Ureter (tissue), 1 donor: ENCODE measurements at places on chromosomes 4 and X. TPM values are rescaled to one million over a fixed set of nuclear protein-coding genes. Genes with fewer than 3 reads are reported as not detected.

GRCh38 chr4:26542991-26543390 is 40.9 kb upstream of the TBC1D19 start:
- no peak for DNase-seq

DNA sequence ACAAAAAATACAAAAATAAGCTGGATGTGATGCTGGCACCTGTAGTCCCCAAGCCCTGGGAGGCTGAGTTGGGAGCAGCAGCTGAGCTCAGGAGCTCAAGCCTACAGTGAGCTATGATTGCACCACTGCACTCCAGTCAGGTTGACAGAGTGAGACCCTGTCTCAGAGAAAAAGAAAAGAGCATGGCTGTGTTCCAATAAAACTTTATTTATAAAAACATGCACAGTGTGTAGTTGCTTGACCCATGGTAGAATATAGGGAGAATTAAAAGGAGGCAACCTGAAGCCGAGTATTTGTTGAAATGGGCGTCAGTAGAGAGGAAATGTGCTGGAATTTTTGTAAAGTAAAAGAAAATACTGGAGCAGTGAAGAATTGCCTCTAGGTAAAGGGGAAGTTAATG is 27.0 kb downstream of the GYG2 start:
- no peak for DNase-seq

DNA sequence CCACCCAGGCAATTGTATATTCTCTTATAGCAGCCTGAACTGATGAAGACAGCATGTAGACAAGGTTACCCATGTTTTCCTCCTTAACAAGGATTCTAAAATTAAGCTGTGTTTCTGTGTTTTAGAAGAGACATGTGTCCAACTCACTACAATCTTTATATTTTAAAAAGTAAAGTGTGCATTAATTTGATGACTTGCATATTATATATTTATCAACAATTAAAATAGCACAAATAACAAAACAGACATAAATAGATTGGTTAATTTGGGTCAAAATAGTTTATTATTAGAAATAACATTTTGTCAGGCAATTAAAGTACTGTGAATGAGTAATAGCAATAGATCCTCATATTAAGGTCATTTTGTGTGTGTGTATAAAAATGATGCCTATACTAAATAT is 357.1 kb downstream of the PDGFC start:
- no peak for DNase-seq

DNA sequence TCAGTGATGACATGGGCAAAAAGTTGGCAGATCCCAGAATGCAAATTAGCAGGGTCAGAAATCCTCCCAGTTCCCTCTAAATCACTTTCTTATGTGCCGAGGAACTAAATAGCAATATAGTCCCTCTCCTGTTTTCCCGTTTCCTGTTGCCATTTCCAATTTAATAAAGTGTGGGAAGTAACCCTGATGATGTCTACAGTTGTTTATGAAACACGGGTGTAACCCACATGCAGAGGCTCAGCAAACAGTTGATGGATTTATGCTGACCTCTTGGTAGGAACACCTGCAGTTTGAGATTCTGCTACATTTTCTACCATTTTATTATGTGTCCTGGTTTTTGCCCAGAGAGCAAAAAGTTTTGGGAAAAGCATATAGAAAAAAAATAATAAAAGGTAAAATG is 56.7 kb downstream of the FGFBP1 start:
- DNase-seq: no peak

DNA sequence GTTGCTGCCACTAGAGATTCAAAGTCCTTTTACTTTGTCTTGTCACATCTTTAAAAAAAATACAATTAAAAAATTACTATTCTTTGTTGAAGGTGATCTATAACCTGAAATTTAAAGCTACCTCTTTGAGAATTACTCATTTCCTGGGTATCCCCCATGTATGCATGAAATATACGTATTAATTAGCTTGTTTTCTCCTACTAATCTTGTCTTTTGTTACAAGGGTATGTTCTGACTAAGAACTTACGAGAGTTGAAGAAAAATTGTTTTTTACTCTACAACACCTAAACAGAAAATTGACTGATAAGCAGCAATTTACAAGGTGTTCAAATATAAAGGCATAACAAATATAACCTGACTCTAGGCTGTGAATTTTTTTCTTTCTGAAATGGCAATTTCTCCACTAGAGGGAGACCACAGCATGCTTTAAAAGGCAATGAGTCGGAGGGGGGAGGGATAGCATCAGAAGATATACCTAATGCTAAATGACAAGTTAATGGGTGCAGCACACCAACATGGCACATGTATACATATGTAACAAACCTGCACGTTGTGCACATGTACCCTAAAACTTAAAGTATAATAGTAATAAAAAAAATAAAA is 249.6 kb downstream of the OPHN1 start:
- no peak for DNase-seq

- DNase-seq: no peak
Observed at GRCh38 chr4:40283413-40283812, 51.7 kb upstream of the CHRNA9 start.

DNA sequence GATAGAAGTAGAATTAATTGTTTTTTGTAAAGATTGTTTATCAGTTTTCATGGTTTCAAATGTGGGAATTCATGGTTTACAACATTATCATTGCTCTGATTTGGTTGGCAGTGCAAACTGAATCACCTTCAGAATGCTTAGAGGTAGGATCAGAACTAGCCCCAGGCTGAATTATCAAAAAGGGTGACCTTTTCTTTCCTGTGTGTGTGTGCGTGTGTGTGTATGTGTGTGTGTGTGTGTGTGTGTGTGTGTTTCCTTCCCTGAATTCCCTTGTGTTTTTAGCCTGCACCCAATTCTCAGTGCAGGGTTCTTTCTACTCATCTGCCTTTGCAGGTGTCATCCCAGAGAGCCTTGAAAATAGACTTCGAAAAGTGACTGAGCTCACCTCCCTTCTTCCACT is 125.0 kb downstream of the BMPR1B start:
- no peak for DNase-seq

- no peak for DNase-seq
Observed at GRCh38 chr4:18321956-18322530, 300.5 kb upstream of the LCORL start.

DNA sequence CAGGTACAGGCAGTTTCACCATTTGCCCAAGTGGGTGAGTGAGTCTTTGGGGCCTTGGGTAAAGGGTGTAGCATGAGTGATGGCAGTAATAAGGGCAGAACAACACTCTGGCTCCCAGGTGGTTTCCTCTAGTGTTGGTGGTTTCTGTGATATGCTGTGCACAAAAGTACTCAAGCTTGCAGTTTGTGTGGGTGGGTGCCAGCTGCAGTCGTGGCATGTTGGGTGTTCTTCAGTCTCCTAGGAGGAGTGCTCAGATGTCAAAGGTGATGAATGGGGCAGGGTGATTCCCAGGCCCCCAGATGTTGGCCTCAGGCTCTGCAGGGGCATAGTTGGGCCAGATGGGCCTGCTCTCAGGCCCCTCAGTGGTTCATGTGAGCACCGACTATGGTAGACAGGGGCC is 166.1 kb upstream of the KLF8 start:
- DNase-seq: no peak

DNA sequence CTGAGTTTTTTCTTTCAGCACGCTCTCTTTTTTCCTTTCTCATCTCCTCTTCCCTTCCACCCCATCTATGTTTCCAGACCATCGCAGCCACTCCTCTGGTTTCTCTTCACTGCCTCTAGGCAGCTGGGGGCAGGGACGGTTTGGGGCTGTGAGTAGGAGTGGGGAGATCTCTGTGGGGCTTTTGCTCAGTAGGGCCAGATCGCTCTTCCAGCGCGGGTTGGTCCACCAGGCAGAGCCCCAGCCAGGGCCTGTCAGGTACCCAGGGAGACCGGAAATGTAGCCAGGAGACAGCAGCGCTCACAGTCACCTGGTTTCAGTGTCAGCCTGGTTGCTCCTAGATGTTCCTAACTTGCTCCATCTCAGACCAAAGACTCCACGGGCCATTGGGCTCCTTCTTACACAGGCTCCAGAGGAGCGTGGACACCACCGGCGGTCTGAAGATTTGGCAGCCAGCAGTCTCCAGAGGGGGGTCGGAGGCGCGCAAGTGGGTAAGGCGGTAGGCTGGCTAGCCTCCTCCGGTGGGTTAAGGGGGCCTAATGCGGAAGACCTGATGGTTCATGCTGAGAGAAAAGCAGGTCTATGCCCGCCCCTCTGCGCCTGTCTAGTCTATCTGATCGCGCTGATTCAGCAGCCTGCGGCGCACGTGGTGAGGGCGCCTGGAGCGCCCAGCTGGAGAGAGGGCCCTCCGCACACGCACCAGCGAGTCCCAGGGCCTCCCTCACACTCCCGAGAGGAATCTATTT is 1.8 kb downstream of the FGF5 start:
- no peak for DNase-seq

DNA sequence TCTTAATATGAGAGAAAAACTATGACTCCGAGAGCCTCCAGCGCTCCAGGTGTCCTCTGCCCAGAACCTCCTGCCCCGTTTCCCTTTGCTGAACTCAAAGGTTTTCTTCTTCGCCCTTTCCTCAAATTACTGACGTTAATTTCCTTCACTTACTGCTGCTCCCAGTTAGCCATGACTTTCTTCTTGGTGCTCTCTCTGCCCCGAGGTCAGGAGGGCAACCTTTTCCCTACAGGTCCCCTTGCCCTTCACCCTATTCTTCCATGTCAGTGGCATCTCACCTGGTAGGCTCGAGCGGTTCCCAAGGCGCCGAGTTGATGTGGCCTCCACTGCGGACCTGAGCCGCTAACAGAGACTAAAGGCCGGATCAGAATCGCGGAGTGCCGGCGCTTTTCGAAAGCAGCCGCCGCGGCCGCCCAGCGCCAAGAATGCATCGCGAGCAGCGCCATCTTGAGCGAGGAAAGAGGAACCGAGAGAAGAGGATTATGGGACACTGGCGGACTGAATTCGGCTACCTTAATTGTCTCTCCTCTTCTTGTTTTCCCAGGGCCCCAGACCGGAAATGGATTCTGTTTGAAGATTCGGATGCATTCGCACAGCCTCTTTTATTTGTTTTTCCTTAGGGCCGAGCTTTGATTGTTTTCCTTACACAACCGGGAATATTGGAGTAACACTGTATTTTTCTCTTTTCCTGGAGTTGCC is at the start of gene ABCB7:
TSS of gene ABCB7 (minus strand) at position 457 of the 699 bp plus-strand sequence. CDS start at position 446, 11 bp downstream.
- peak; percentile 59 for DNase-seq

GRCh38 chr4:185426960-185427688 is 1.4 kb upstream of the UFSP2 start:
- DNase-seq: no peak

- no peak for DNase-seq
Observed at GRCh38 chrX:41599507-41599906, 89.3 kb upstream of the GPR34 start.

DNA sequence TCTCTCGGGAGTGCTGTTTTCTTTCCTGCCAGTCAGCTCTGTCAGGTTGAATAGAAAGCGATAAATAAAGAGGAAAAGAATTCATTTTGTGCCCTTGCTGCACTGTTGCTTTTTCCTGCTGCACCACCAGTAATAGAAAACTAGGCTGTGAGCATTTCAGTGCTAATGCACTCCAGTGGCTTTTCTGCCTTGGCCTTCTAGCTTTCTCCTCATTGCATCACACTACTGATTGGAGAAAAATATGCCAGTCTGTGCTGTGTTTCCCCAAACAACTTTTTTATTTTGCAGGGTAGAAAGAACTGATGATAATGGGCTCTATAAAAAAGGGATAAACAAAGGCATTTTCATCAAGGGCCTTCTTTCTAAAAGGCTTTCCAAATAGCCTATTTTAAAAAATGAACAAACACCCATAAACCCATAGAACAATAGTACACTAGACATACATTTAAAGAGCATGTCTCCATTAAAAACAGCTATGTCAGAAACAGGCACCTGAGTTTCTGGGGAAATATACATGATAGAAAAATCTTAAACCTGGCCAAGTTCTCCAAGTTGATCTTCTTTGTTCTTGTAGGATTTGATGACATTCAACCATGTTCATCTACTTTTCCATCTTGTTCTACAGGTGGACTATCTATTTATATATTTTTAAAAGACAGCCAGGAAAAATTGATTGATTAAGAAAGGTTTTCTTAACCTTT is 86.3 kb downstream of the GPRIN3 start:
- no peak for DNase-seq

- DNase-seq: no peak
Observed at GRCh38 chrX:119247702-119248101, 11.6 kb downstream of the PGRMC1 start.

DNA sequence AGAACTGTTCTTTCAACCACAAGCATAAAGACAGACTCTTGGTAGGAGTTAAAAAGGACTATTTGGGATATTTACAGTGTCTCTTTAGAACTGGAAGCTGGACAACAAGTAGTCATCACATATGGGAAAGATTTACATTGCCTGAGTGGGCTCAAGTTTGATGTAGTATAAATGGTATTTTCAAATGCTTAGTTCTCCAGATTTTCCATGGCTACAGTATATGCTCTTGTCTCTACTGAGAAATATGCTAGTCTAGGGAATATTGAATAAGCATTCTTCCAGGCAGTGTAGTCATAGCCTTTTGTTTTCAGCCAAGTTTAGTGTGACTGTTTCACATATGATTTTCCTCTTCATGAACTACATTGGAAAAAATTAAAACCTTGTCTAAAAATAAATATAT is 315.6 kb downstream of the ARHGAP24 start:
- no peak for DNase-seq

DNA sequence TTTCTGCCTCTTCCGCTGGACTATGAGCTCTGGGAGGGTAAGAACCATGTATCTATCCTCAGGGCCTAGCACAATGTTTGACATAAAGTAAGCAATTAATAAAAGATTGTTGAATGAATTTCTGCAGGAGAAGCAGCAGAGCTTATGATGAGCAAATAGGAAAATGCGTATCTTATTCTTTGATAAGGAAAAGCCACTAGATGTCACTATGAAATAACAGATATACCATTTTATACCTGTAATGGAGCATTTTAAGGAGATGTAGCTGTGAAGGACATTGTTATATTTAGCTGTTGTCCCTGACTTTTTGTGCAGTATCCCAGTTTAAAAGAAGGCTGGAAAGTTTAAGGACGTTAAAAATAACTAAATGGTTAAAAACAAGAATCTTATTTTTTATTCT is 147.2 kb upstream of the MBNL3 start:
- DNase-seq: no peak

DNA sequence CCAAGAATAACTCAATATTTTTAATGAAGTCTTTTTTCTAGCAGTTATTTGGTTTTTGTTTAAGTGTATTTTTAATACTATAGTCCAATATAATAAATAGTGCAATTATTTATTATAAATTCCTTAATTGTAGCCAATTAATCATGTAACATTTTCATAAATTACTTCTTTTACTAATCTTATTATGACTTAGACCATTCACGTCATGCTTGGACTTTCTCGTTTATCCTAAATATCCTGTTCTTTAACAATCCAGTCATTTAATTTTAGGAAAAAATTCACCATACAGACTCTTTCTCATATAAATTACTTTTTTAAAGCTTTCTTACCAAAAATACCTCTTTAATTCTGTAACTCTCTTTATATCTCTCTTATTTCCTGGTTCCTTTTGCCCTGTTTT is 350.1 kb downstream of the AR start:
- DNase-seq: no peak

GRCh38 chrX:136694431-136695087 is 46.6 kb downstream of the CD40LG start:
- DNase-seq: no peak

- no peak for DNase-seq
Observed at GRCh38 chr4:64614276-64614675, 205.0 kb upstream of the TECRL start.

- no peak for DNase-seq
Observed at GRCh38 chr4:30867427-30867826, 147.3 kb downstream of the PCDH7 start.

Gene TLR10
- total RNA-seq: 0.10 TPM

Gene PASD1
- not detected for total RNA-seq

Gene PRR32
- not detected for total RNA-seq

Gene TMEM35A
- total RNA-seq: 11.5 TPM

Gene TCEAL7
- 7.9 TPM for total RNA-seq

Gene NR3C2
- total RNA-seq: 31.6 TPM

Gene GABRE
- 97.8 TPM for total RNA-seq

Gene SLC35A2
- 38.4 TPM for total RNA-seq

Gene OTUD6A
- total RNA-seq: not detected
